ENCODE measurements at places on chromosomes 16 and 17. TPM values are rescaled to one million over a fixed set of nuclear protein-coding genes. Genes with fewer than 3 reads are reported as not detected.

The FBXL16 gene
- total RNA-seq = 0.32 TPM

The PRR15L gene
- not detected for total RNA-seq

The C17orf67 gene
- 2.4 TPM for total RNA-seq

The NLGN2 gene
- total RNA-seq = 56.8 TPM

The TP53TG3B gene
- not detected for total RNA-seq

The CES5A gene
- total RNA-seq = not detected

- DNase-seq = no peak
- no peaks in the 10 kb centered on the region for H3K27me3 ChIP-seq
- peaks cover 15% of the 10 kb centered on the region for H3K36me3 ChIP-seq
- H3K27ac ChIP-seq = peak overlapping the region; percentile 45
- H3K4me1 ChIP-seq = peaks cover 17% of the 10 kb centered on the region
- H3K4me3 ChIP-seq = no peak overlapping the region
Measured at GRCh38 chr17:64572682-64573154, 65.9 kb downstream of the CEP95 start.

- no peaks in the 10 kb centered on the region for H3K27me3 ChIP-seq
- no peak overlapping the region for H3K27ac ChIP-seq
- H3K4me3 ChIP-seq = no peak overlapping the region
- no peaks in the 10 kb centered on the region for H3K36me3 ChIP-seq
Measured at GRCh38 chr17:56475116-56475515, 118.4 kb upstream of the NOG start.

- peaks cover 17% of the 10 kb centered on the region for H3K4me1 ChIP-seq
- H3K36me3 ChIP-seq = no peaks in the 10 kb centered on the region
- no peak for DNase-seq
- H3K27me3 ChIP-seq = peaks cover 3% of the 10 kb centered on the region
- H3K4me3 ChIP-seq = no peak overlapping the region
Measured at GRCh38 chr16:48619979-48620378, 10.0 kb upstream of the N4BP1 start.

DNA sequence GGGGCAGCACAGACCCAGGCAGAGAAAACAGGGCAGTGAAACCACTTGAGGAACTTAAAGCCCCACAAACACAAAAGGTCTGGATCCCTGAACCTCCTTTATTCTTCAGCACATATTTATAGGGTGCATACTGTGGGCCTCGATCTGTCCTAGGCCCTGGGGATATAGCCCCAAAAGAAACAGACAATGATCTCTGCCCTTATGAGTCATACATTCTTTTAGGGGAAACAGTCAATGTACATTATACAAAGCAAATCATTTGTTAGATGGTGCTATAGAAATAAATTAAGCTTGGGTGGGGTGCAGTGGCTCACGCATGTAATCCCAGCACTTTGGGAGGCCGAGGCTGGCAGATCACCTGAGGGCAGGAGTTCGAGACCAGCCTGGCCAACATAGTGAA lies 10.0 kb upstream of the HES7 start:
- H3K27me3 ChIP-seq = peaks cover 9% of the 10 kb centered on the region
- no peak for DNase-seq
- no peak overlapping the region for H3K4me3 ChIP-seq
- H3K36me3 ChIP-seq = no peaks in the 10 kb centered on the region
- no peak overlapping the region for H3K27ac ChIP-seq

- peak overlapping the region; percentile 98 for H3K27ac ChIP-seq
- H3K4me3 ChIP-seq = no peak overlapping the region
- peaks cover 46% of the 10 kb centered on the region for H3K4me1 ChIP-seq
- DNase-seq = no peak
- no peaks in the 10 kb centered on the region for H3K27me3 ChIP-seq
- peaks cover 7% of the 10 kb centered on the region for H3K36me3 ChIP-seq
Measured at GRCh38 chr17:7016418-7016817, 4.0 kb downstream of the RNASEK start.

- no peak overlapping the region for H3K4me3 ChIP-seq
- no peaks in the 10 kb centered on the region for H3K36me3 ChIP-seq
Measured at GRCh38 chr16:15741207-15741871, 91.3 kb downstream of the NDE1 start.

DNA sequence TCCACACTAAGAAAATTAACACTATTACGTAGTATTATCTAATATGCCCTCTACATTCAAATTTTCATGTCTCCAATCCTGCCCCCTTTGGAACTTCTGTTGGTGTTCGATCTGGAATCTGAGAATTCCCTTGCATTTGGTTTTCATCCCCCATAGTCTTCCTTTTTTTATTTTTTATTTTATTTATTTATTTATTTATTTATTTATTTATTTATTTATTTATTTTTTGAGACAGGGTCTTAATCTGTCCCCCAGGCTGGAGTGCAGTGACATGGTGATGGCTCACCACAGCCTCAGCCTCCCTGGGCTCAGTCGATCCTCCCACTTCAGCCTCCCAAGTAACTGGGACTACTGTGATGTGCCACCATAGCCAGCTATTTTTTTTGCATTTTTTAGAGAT lies 589.3 kb downstream of the MAF start:
- H3K4me1 ChIP-seq = no peaks in the 10 kb centered on the region
- H3K36me3 ChIP-seq = no peaks in the 10 kb centered on the region
- DNase-seq = no peak
- H3K27ac ChIP-seq = no peak overlapping the region
- H3K27me3 ChIP-seq = peaks cover 3% of the 10 kb centered on the region
- H3K4me3 ChIP-seq = no peak overlapping the region

DNA sequence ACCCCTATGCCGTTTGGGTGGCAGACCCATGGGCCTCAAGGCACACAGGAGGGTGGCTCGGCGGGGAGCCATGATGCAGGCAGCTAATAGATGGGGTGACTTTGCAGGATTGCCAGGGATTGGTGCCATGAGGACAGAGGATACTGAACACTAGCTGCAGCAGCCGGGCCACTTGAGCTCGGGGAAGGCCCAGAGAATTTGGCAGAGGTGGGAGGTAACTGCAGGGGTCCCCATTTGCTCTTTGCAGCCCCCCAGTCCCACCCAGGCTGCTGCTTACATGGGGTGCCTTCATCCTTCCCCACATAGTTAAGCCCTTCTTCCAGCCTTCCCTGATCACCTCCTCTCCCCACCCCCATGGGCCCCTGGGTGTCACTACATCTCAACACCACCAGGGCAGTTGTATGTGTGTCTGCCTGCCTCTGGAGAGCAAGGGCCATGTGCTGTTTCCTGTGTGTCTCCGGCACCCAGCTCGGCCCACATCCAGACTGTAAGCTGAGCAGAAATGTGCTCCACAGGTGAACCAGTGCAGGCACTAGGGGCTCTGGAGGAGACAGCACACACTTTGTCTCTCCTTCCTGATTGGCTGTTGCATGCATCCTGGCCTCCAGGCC lies 52.0 kb downstream of the SREBF1 start:
- no peaks in the 10 kb centered on the region for H3K36me3 ChIP-seq
- peaks cover 47% of the 10 kb centered on the region for H3K4me1 ChIP-seq
- peak overlapping the region; percentile 72 for H3K27ac ChIP-seq
- H3K4me3 ChIP-seq = no peak overlapping the region

DNA sequence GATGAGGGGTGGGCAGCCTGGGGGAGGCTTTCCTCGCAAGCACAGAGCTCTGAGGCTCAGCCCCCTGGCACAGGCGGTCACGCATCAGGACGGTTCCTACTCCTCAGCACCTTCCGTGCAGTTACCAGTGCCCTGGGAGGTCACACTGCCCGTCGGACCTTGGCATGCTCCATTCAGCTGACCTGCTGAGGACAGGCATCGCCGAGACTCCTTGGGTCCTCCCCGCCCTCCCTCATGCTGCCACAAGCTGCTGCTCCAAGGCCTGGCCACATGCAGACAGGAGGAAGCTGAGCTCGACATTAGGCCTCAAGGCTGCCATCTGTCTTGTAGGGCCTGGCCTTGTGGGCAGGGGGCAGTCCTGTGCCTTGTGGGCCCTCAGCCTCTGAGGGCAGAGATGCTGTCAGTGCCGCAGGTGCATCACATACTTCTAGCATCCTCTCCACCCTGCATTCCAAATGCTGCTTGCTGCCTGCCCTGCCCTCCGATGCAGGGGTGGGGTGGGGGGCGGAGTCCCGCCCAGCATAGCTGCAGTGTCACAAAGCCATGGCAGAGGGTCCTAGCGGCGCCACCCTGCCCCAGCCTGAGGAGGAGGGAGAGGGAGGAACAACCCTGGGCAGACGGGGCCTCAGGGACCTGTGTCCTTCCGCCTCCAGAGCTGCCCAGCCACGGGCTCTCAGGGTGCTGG lies 9.3 kb downstream of the C16orf90 start:
- peaks cover 36% of the 10 kb centered on the region for H3K36me3 ChIP-seq
- H3K4me3 ChIP-seq = no peak overlapping the region
- no peaks in the 10 kb centered on the region for H3K27me3 ChIP-seq
- H3K27ac ChIP-seq = no peak overlapping the region
- no peak for DNase-seq
- peaks cover 4% of the 10 kb centered on the region for H3K4me1 ChIP-seq

DNA sequence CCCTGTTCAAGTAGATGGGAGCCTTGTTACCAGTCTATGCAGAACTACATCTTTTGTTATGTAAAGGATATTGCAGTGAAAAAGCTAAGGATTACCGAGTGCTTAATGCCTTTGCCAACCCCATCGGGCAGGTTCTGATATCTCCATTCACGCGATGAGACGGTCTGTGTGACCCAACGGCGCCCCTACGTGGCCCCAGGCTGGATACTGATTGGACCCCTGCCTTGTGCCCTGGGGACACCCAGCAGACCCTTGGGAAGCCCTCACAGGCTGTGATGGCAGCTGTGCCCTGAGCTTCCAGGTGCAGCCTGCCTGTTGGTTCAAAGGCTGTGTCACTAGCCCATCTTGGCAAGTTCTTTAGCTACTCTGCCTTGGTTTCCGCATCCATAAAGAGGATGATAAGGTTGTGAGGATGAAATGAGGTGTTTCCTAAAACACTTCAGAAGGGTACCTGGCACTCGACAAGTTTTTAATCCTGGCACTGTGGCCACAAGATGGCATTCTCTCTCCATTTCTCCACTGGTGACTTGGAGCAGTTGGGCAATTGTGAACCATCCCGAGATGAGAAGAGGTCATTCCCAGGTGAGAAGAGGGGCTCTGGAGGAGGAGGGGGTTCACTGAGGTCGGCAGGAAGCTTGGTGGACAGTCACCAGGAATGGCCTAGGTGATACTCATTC lies 33.6 kb downstream of the HAPSTR1 start:
- H3K27ac ChIP-seq = peak overlapping the region; percentile 21
- peaks cover 21% of the 10 kb centered on the region for H3K4me1 ChIP-seq
- no peaks in the 10 kb centered on the region for H3K27me3 ChIP-seq
- DNase-seq = no peak
- H3K4me3 ChIP-seq = no peak overlapping the region
- H3K36me3 ChIP-seq = peaks cover 18% of the 10 kb centered on the region

DNA sequence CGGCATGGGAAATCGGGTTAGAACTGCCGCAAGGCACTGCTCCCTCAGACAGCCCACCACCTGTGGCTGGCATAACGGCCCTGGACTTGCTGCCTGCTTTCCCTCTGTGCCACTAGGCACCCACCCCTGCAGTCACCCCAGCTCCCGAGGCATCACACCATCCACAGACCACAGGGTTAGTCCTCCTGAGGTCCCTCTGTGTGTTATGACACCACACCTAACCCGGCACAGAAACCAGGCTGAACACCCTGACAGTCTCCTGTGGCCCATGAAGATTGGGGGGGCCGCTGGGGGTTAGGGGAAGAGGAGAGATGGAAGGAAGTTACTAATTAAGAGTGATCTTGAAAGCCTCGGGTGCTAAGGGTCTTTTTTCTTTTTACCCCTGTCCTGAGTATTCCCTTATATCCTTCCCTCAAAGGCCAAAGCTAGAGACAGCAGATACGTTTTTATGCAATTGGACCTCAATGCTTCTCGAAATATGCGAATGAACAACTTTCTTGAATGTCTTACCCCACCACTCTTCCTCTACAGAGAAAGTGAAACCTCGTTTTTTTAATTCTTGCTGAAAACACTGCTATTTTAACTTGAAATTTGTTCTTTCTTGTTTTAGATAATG lies 7.0 kb downstream of the CYTH1 start:
- H3K27ac ChIP-seq = peak overlapping the region; percentile 63
- no peaks in the 10 kb centered on the region for H3K27me3 ChIP-seq
- peaks cover 44% of the 10 kb centered on the region for H3K4me1 ChIP-seq
- peaks cover 4% of the 10 kb centered on the region for H3K36me3 ChIP-seq
- DNase-seq = no peak

GRCh38 chr17:41639492-41640473 lies 15.4 kb upstream of the KRT17 start:
- no peak for DNase-seq
- H3K36me3 ChIP-seq = no peaks in the 10 kb centered on the region
- H3K4me3 ChIP-seq = no peak overlapping the region
- H3K4me1 ChIP-seq = peaks cover 9% of the 10 kb centered on the region

DNA sequence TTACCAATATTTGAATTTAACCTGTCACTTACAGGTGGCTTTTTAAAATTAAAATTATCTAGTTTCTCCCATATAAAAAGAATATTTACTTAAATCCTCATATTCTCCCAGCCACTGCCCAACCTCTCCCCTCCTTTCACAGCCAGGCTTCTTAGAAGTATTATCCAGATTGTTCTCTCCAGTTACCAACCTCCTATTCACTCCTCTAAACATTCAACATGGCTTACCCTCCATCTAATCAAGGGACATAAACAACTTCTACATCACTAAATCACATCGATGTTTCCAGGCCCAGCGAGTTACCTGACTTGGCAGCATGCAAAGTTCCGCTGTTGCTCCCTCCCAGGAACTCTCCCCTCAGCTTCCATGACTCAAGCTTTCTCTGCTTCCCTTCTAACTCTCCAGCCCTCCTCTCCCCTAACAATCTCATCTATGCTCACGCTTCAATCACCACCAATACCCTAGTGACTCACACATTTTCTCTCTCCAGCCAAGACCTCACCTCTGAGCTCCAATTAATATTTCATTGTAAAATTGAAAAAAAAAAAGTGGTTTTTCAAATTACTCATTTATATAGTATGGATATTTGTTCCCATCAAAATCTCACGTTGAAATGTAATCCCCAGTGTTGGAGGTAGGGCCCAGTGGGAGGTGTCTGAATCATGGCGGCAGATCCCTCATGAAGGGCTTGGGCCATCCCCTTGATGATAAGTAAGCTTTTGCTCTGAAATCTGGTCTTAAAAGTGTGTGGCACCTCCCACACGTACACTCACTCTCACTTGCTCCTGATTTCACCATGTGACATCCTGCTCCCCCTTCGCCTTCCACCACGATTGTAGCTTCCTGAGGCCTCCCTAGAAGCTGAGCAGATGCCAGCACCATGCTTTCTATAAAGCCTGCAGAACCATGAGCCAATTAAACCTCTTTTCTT lies 88.5 kb downstream of the HELZ start:
- H3K27ac ChIP-seq = no peak overlapping the region
- no peaks in the 10 kb centered on the region for H3K27me3 ChIP-seq
- no peak for DNase-seq

- H3K27ac ChIP-seq = no peak overlapping the region
- H3K4me1 ChIP-seq = no peaks in the 10 kb centered on the region
- no peak overlapping the region for H3K4me3 ChIP-seq
- H3K27me3 ChIP-seq = no peaks in the 10 kb centered on the region
- no peak for DNase-seq
Measured at GRCh38 chr16:73996624-73997339, 299.8 kb upstream of the PSMD7 start.

Measured in osteocyte (in vitro differentiated cells).